ENCODE measurements at places on chromosomes 3 and 15.
A peak's percentile ranks its signal among the peaks of the same experiment; 100 is the strongest.

DNA sequence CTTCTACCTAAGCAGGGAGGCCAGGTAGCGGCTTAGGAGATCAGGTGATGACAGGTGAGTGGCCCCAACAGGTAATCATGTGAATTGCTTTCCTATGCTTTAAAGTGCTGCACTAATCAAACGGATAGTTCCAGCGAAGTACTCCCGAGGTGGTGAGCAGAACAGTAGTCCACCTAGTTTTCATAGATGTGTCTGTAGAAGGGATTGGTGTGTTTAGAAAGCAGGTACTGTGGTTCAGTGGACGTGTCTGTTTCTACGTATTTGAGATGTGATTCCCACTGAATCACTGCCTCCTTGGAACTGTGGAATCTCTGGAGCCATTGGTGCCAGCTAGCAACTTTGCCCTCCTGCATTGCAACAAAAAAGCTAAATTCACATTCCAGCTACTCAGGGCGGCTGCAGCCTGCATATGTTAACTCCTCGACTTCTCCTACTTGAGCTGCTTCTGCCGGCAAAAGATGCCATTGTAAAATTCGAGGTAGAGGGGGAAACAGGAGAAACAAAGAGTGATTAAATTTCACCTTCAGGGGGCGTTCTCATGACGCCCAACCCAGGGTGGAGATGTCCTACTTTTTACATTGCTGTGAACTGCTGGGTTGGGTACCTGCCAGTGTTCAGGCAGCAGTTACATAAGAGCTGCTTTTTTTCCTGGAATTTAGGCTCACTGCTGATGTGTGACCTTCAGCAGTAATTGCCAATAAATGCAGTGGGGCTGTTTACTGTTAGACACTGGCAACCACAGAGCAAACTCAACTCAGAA lies 227.3 kb downstream of the ITPR1 start:
- DNase-seq, result peak; percentile 71

DNA sequence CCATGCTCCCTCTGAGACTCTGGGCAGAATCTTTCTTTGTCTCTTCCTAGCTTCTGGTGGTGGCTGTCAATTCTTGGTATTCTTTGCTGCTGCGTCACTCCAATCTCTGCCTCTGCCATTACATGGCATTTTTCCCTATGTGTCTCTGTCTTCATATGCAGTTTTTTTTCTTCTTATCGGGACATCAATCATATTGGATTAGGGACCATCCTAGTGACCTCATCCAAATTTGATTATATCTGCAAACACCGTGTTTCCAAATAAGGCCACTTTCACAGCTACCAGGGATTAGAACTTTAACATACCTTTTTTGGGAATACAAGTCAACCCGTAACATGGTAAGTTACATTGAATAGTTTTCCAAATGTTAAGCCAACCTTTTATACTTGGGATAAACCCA lies 358.2 kb upstream of the FRG2C start:
- DNase-seq, result no peak

GRCh38 chr15:50484781-50485180 lies 60.6 kb downstream of the USP8 start:
- no peak for DNase-seq

DNA sequence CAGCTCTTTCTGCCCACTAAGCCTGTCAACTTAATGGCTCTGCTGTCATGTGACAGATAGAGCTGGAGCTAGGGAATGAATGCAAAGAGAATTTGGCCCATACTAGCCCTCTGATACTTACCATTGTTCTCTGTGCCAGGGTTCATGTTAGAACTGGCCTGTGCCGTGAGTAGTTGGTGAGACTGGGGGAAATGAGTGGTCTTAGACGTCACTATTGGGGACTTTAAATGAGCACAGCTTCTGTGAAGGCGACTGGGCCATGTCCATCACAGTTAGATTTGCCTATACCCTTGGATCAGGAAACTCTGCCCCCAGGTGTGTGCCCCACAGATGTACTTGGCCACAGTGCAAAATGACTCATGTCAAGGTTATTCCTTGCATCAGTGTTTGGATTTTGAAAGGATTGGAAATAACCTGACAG lies 124.9 kb downstream of the PTPRG start:
- no peak for DNase-seq

DNA sequence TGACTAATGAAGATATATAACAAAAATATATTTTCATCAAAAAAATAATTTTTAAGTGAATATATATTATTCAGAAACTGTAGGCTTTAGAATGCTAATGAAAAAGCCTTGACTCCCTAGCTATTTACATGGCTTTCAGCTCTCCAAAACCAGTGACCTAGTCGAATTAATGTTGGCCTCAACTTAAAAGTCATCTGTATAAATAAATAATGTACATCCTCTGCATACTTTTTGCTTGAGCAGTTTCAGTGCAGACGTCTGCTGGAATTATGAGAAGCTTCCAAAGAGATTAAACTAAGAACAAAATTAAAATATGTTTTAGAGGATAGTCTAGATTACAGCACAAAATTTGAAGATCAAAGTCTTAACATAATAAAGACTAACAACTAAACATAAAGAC lies 520.4 kb upstream of the ALCAM start:
- DNase-seq, result no peak

- peak; percentile 96 for DNase-seq
Observed at GRCh38 chr3:134846911-134847317, 51.9 kb downstream of the EPHB1 start.

DNA sequence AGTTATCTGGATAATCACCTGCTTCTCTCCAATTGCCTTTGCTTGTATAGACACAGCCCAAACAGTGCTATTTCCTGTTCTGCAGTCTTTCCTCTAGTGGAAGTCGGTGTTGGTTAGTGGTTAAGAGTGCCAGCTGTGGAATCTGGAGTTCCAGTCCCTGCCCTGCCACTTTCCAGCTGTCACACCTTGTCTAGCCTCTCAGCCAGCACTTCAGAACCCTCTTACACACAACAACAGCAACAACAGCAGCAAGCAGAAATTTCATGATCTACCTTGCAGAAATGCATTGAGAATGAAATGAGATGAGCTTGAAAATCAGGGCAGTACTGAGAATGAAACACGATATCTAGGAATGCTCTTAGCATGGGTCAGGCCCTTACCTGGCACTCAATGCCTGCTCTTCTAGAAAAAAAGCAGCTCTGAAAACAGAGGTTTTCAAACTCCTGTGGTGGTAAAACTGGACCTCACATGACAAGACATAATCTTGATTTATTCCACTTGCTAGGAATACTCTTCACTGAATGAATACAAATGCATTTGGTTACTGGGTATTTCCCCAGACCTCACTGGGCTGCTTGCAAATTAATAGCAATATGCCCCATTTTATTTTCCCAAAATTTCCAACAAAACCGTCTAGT lies 3.3 kb upstream of the WNT5A start:
- DNase-seq, result no peak

DNA sequence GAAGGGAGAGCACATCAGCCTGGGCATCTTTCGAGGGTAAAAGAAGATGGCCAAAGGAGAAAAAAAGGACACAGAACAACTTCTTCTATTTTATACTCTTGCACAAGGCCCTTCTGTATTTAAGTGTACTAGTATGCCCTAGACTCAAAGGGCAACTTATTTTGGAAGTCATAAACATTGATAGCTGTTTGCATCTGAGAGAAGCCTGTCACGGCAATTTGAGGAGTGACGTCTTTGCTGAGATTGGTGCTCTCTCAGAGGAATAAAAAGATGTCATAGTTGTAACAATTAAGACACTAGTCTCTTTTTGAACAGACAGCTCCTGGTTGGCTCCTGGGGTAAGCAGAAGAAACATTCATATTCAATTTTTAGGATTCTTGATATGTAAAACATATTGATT lies 260.4 kb upstream of the TTC14 start:
- DNase-seq, result no peak

DNA sequence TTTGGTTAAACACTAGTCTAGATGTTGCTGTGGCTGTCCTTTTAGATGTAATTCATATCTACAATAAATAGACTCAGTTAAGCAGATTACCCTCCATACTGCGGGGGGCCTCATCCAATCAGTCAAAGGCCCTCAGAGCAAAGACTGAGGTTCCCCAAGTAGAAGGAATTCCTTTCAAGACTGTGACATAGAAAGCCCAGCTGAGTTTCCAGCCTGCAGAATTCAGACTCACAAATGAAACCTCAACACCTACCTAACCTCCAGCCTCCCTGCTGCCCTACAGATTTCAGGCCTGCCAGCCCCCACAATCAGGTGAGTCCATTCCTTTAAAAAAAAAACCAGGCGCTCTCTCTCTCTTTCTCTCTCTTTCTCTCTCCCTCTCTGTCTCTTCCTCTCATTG lies 73.6 kb upstream of the NSMCE3 start:
- no peak for DNase-seq

- no peak for DNase-seq
Observed at GRCh38 chr3:108590460-108590859, 938 bp downstream of the DZIP3 start.

DNA sequence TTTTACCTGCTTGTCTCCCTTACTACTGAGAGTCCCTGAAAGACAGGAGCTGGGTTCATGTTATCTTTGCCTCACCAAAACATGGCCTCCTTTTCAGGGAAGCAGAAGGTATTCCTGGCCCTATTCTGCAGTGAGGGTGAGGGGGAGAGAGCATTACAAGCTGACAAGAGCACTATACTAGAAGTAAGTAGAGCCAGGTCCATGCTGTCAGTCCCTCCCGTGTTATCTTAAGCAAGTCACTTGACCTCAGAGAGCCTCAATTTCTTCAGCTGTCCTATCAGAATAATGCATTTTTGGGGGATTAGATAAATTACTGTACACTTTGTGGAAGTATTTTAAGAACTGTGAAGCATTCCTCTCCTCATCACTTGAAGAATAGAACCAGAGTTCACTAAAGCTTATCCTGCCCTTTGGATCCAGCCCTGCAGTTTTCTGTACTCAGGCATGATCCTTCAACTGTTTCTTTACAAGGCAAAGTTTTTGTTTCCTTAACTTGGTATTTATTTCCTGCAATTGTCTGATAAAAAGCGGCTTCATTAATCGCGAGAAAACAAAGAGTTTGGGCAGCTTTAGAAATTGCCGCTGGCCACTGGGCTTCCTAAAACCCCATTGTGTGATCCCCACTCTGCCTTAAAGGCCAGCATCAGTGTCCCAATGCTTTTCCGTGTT lies 213.9 kb downstream of the CDIN1 start:
- no peak for DNase-seq

DNA sequence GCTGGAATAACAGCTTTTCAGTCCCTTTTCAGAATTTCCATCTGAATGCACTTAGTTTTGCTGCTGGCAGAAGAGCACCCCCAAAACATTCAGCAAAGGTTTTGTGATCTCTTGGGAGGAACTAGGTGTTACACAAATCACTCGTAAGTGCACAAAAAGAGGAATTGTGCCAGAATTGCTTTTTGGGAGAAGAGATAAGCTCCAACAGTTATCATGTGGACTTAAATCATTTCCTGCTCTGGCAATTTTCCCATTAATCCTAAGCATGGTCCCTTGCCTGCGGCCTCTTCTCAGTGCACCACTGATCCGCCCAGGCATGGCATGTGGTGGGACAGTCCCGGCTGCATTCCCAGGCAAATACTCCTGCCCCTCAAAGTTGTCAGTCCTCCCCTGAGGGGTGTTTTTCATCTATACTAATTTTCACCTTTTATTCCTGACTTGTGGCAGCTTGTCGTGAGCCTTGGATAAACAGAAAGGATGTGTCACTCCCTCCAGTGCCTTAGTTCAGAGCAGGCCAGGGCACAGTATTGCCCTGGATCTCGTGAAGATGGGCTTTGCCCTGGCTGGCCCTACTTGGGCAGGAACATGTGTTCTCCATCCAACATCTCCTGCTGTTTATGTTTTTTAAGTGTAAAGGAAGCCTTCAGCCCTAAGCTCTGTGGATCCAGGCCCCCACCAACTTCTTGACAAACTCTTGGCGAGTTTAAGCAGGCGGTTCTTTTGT lies 44.6 kb upstream of the VILL start:
- peak; percentile 37 for DNase-seq

- no peak for DNase-seq
Observed at GRCh38 chr3:100072326-100073048, 41.8 kb downstream of the FILIP1L start.

DNA sequence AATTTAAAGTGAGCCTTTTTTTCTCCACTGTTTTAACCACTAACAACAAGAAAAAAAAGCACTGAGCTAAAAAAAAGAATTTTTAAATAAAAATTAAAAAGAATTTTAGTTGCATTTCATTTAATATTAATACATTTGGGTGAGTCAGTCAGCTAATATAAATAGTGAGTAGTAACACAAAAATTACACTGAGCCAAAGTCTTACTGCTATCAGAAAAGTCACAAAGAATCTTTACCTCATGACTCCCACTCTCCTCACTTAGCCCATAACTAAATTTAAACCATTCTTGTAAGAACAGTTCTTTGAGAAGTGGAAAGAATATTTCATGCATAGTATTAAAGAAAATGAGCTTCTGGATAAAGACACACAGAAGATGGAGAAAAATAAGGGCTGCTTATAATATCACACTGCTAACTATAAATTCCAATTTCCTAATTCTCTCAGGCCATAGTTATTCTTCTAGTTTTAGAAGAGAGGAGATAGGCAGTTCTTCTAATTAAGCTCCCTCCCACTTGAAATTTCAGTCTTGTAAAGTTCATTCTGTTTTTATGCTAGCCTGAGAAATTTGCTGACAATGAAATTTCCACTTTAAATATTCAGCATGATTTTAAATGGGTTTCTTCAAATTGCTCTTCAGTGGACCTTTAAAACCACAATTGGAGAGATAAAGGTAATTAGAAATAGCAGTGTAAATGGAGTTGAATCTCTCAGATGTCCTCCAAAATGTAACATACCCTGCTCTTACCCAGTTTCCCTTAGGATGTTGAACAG lies 17.6 kb downstream of the SHQ1 start:
- DNase-seq, result no peak

DNA sequence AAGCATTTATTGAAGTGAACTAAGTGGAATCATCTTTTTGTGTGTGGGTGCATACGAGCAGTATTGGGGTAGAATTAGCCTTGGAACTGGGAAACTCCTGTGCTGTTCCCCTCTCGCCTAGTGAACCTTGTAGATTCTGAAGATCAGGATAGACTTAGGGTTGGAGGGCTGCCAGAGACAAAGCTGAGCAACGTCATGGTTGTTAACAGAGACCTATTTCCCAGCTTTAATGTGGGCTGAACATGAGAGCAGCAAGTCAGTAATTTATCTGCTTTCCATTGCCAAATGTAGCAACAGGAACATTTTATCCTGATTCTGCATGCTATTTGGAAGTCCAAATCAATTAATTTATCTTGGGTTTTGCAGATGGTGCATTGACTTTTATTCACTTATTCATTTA lies 246.6 kb downstream of the IL20RB start:
- no peak for DNase-seq

DNA sequence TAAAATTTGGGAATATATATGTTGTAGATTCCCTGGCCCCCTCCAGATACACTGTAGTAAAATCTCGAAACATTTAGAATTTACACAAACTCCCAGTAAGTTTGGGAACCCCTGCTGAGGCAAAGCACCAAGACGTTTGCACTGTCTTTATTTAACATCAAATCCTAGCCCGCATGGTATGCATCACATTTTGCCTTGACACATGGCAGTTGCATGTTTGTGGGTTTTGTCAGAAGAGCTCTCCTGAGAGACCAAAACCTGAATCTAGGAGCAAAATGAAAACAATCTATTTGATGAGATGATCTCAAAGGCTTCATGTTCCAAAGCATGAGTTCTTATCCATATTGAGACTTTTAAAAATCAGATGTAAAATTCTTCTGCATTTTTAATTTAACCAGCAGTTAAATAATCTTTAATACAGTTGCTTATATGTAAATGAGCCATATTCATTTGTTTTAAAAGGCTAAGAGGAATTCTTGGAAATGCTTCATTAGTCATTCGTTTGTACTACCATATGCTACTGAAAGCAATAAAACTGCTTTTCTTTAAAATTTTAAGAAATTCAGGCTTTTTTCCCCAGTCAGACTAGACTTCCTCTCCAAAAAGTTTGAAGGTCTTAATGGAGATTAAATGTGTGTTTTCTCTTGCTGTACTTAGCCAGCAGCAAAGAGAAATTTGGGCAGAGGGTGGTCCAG lies 105.2 kb upstream of the BOC start:
- DNase-seq, result no peak

Data from kidney epithelial cell (primary cell).